RWPE1 (cell line): ENCODE measurements at places on chromosomes 1 and 21.

DNA sequence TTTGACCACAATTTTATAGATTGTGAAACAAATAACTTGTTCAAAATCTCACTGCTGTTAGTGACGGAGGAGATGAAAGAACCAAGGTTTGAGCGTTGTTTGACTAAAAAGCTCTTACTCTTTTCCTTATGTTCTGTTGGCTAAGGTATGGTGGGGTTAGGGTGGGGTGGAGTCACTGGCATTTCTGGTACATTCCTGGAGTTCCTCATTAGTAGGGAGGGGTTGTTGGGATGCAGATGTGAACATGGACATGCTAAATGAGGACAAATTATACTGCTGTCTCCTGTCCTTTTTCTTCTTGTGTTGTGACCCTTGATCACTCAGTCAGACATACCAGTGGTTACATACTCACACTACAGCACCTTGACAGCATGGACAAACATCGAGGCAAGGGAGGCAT, 26.2 kb upstream of the CD1D start:
- no peak for DNase-seq

GRCh38 chr1:160665330-160666078, 18.7 kb upstream of the SLAMF1 start:
- no peak for DNase-seq

GRCh38 chr1:43465505-43466067, 11.9 kb upstream of the HYI start:
- DNase-seq = no peak

GRCh38 chr1:16212251-16212961, at the start of gene ARHGEF19:
ARHGEF19 (minus strand) TSS chr1:16212652; CDS start chr1:16209054, 3,598 bp downstream.
- DNase-seq = no peak

DNA sequence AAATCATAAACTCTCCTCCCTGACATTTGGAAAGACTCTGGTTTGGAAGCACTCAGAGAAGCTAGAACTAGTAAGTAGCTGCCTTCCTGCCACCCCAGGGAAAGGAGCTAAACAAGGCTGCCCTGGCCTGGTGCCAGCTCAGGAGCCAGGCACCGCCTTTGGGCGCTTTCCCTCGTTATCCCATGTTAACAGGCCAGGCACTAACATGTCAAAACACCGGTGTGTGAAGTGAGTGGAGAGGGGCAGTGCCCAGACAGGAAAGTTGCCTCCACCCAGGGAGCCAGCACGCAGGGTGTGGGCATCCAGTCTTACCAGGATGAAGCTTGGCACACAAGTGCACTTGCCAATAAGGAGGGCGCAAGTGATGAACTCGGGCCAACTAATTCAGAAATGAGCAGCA, 346.8 kb downstream of the RRAGC start:
- peak; percentile 25 for DNase-seq

- DNase-seq = no peak
Measured at GRCh38 chr1:68043443-68044090, 6.9 kb downstream of the DIRAS3 start.
